ENCODE measurements at places on chromosomes 16 and 17. TPM values are rescaled to one million over a fixed set of nuclear protein-coding genes. Genes with fewer than 3 reads are reported as not detected.

OTOA gene
- 0.34 TPM for polyA plus RNA-seq

FOXN1 gene
- polyA plus RNA-seq = 0.03 TPM

WIPF2 gene
- polyA plus RNA-seq = 9.0 TPM

ADAMTS18 gene
- polyA plus RNA-seq = 0.79 TPM

BCAS3 gene
- polyA plus RNA-seq = 5.4 TPM

TBC1D3L gene
- 5.5 TPM for polyA plus RNA-seq

ANKRD13B gene
- 7.9 TPM for polyA plus RNA-seq

HBM gene
- 1.9 TPM for polyA plus RNA-seq

MAPT gene
- 1.5 TPM for polyA plus RNA-seq

CLEC3A gene
- not detected for polyA plus RNA-seq

Data from adipose tissue (tissue), 3 donors.